ENCODE measurements at places on chromosomes 16 and 17. TPM values are rescaled to one million over a fixed set of nuclear protein-coding genes. Genes with fewer than 3 reads are reported as not detected.

Gene SLC13A2
- not detected for total RNA-seq

Gene GPR179
- under 0.01 TPM for total RNA-seq

Gene PGAP6
- total RNA-seq: 87.2 TPM

Gene RPTOR
- total RNA-seq: 35.5 TPM

Gene SLC2A4
- total RNA-seq: 0.35 TPM

Gene FBRS
- total RNA-seq: 20.6 TPM

Gene CYGB
- 49.8 TPM for total RNA-seq

Gene ADORA2B
- total RNA-seq: 5.0 TPM

Gene MYL4
- not detected for total RNA-seq

Gene LDHD
- total RNA-seq: 4.2 TPM

Gene LRRC37A
- 2.7 TPM for total RNA-seq

Gene PRDM7
- total RNA-seq: not detected

Gene SEC14L5
- 0.10 TPM for total RNA-seq

Gene TIGD7
- 3.1 TPM for total RNA-seq

Gene CBFA2T3
- total RNA-seq: not detected

Gene ZG16
- total RNA-seq: not detected

Gene SBK1
- total RNA-seq: 0.70 TPM

Gene GUCY2D
- total RNA-seq: not detected

Gene KRTAP4-9
- not detected for total RNA-seq

Gene SPATA32
- not detected for total RNA-seq

Gene ABCA3
- total RNA-seq: 13.2 TPM

Gene PLXDC1
- not detected for total RNA-seq

Gene CDRT15
- not detected for total RNA-seq

Gene MEIOC
- 1.5 TPM for total RNA-seq

Gene PLA2G10
- not detected for total RNA-seq

Gene SDR42E2
- total RNA-seq: not detected

Gene RARA
- 3.5 TPM for total RNA-seq

Gene BIRC5
- 0.50 TPM for total RNA-seq

Gene HOXB6
- 56.2 TPM for total RNA-seq

Gene ZFP3
- total RNA-seq: 1.6 TPM

Gene MT1M
- total RNA-seq: 2.8 TPM

Gene SOST
- not detected for total RNA-seq

Gene DNAAF8
- total RNA-seq: 1.7 TPM

Gene TLCD3B
- total RNA-seq: not detected
